ENCODE measurements at places on chromosomes 7 and 10.
A peak's percentile ranks its signal among the peaks of the same experiment; 100 is the strongest.

- DNase-seq, result no peak
These were observed 3.8 kb upstream of the CRCP start for GRCh38 chr7:66110856-66111255.

- DNase-seq, result no peak
These were observed 31.5 kb downstream of the CHCHD3 start for GRCh38 chr7:133050200-133050995.

DNA sequence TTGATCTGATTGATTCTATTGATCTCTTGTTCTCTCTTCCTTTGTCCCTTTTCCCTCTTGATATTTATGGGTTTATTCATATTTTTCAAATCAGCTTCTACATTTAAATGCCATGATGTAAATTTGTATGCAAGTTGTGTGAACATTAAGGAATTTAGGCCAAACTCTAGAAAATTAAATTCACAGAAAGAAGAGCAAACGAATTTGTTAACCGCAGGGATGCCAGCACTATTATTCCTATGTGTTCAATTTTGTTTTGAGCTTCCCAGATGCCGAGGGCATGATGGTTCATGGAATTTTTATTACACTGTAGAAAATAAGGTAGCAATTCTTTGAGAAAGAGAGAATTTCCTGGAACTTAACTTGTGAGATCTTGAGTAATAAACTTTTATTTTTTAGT, 220.9 kb downstream of the BUB3 start:
- DNase-seq, result no peak

DNA sequence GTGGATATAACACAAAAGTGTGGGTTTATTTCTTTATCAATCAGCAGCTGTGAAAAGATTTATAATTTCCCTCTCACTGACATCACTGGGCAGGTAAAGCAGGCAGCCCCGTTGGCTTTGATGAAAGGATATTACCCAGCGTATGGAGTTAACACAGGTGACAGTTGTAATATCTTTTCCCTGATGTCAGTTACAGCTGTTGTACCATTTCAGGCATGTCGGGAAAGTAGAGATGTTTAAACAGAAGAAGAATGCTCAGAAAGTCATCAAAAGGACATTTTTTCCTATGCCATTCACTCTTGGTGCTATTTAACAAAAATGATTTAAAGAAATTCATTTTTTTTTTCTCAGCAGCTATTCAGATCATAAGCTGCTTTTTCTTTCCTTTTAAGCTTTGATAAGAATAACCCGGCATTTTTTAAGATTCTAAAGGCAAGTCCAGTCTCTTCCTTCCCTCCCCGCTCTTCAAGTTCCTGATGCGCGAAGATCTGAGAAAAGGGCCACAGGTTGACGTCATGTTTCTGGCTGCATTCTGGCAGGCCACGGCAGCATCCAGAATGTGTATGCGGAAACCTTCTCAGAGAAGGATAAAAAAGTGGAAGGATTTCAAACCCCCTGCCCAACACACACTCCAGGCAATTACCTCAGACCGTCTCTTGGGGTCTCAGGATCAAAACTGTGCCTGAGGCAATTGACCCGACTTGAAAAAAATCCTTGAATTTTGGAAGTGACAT, 32.5 kb upstream of the ADAM12 start:
- no peak for DNase-seq

DNA sequence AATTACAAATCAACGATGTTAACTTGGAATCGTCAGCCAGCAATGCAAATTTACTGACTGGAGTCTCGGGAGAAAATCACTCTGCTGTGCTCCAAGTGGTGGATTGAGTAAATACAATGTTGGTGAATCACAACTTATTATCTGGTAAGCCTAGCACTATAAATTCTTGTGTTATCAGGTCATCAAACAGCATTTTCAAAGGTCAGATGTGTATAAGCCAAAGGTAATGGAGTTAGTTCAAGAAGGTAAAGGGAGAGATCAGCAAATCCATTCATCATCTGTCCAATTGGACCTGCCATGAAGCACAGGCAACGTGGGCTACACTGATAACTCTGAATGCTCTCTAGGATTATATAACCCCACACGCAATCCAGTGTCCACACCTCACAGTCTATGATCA, 13.9 kb downstream of the CUBN start:
- no peak for DNase-seq

DNA sequence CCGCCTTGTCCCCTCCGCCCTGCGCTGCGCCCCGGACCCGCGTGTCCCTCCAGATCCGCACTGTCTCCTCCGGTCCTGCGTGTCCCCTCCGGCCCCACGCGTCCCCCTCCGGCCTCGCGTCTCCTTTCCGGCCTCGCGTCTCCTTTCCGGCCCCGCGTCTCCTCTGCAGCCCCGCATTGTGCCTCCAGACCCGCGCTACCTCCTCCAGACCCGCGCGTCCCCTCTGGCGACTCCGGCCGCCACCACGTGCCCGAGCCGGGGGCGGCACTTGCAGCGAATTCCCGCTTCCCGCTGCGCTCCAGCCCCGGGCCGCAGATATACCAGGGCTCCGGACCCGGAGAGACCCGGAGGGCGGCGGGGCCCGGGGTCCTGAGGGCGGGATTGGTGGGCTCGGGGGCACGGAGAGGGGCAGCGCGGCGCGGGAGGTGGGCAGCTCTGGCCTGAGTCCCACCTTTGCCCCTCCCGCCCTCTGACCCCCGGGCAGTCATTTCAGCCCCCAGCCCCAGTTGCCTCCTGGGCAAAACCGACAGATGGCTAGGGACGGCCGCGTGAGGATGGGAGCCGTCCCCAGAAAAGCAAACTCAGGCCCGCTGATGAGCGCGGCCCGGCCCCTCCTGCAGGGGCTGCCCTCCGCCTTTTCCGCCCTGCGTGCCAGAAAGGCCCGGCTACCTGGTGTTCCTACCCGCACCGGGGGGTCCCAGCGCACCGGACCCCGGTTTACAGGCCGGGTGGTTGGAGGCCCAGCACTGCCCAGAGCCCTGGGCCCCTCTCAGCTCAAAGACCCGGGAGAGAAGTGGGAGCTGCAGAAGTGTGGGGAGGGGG, 56.5 kb downstream of the RBM17 start:
- no peak for DNase-seq

- no peak for DNase-seq
These were observed 48.4 kb upstream of the GTF2IRD1 start for GRCh38 chr7:74405191-74405898.

- no peak for DNase-seq
These were observed 235.5 kb downstream of the STK31 start for GRCh38 chr7:23945472-23945871.

DNA sequence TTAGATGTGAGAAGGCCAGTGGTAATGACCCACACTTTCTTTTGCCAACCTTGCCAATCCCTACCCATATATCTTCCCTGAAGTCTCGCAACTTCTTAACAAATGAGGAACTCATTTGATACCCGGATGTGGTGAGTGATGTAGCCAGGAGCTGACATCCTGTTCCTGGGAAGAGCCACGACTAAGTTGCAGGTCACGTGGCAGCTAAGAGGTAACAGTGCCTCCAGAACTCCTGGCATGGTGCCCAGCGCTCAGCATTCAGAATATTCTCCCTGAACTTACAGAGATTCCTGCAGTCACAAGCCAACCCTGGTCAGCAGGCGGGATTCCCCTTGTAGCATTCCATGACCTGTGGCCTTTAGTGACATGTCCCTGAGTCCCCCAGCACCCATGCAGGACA, 282.5 kb downstream of the GALNT17 start:
- peak; percentile 67 for DNase-seq

DNA sequence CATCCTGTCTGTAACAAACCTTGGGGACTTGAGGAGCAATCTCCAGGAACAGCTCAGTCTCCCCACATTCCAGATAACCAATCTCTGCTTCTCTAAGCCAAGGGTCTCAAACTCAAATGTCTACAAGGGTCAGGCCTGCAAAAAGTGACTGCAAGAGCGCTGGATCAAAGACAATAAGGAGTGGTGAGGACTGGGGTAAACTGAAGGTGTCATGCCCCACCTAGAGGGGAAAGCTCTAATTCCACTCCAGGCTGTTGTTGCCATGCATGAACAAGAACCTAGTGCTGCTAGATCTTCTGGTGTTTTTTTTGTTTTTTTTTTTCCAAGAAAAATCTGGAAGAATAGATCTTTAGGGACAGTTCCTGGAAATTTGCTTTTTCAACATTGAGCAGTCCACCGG, 117.9 kb upstream of the MACROH2A2 start:
- no peak for DNase-seq

GRCh38 chr10:46254467-46254866, 32.3 kb upstream of the ANTXRL start:
- DNase-seq, result no peak

GRCh38 chr10:96995851-96996250, 163.8 kb downstream of the LCOR start:
- no peak for DNase-seq

GRCh38 chr7:94391726-94392392, 2.8 kb upstream of the COL1A2 start:
- DNase-seq, result peak; percentile 56

GRCh38 chr7:134469622-134470021, 10.7 kb upstream of the AKR1B1 start:
- DNase-seq, result no peak

GRCh38 chr7:117818232-117818631, 55.0 kb downstream of the CTTNBP2 start:
- DNase-seq, result no peak

GRCh38 chr7:47350425-47350824, 231.5 kb downstream of the TNS3 start:
- DNase-seq, result no peak

DNA sequence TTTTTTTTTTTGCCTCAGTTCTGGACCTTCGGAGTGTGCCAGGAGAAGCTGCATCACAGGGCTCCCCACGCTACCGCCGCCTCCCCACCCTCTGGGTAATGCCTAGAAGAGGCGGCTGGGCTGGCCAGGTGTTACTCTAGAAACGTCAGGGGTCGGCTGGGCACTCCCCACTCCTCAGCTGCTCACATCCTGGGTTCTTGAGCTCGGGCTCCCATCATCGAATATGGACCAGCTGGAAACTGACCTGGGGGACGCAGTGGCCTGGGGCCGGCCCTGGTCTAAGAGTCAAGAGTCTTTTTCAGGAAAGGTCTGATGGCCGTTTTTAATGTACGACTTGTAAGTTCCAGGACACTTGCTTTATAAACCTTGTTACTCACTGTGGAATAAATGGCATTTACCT, 326.5 kb downstream of the WDR37 start:
- DNase-seq, result no peak

DNA sequence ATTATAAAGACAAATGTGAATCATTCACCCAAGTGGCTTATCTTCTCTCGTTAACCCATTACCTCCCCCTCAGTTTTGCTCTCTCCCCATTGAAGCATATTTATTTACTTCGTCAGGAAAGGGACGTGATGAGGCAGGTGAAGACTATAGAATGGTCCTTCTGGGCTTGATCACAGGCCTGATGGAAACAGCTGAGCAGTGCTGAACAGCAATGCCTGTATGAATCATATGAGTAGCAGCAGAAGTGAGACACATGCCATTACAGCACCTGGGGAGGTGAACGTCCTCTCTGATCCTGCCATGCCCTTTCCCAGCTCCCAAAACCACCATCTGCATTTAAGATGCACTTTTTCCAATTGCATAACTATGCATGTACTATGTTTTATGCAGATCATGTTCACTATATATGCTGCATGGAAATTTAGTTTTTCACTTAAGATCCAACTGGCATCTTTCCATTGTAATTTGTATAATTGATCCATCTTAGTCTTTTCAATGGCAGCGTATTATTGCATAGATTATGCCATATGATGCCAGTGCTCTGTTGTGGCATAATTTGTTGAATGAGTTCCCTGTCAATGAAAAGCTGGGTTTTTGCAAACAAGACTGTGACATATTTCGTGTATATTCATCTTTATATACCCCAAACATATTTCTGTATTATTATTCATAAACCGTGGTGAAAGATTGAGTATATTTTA, 105.3 kb downstream of the CXCL12 start:
- no peak for DNase-seq

- DNase-seq, result peak; percentile 80
These were observed 486 bp downstream of the HIPK2 start for GRCh38 chr7:139777133-139777891.

GRCh38 chr7:2060701-2061100, 172.0 kb downstream of the MAD1L1 start:
- DNase-seq, result no peak

DNA sequence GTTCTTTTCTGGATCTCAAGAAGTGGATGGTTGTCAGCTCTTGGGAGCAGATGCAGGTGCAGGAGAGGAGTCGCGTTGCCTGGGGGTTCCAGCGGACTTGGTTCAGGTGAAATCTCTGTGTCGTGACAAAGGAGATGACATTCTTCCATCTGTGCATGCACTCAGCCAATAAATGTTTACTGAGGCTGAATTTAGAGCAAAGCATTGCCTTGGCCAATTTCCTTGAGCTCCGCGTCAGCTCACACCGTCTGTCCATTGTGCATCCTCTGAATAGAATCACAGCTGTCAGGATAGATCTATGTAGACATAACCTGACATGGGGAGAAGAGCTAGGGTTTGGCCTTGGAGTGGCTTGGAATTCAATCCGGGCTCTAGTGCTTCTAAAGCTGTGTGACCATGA, 343.7 kb downstream of the GLRX3 start:
- DNase-seq, result no peak

GRCh38 chr7:24239260-24239659, 44.7 kb upstream of the NPY start:
- no peak for DNase-seq

DNA sequence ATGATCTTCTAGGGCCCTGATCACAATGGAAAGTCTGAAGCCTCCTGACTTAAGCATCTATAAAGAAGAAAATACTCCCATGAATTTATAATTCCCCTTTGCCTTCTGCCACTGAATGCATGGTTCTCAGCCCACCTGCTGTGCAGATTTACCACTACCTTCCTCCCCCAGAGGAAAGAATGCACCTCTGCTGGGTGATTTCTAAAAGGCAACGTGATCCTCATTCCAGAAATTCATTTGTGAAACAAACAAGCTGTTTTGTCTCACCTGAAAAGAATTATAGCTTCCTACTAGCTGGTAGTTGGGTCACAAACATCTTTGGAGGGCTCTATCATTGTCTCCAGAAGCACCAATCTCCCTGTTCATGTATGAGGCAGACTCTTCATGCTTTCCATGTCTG, 320.2 kb downstream of the CDC14C start:
- no peak for DNase-seq

GRCh38 chr7:22356701-22357310, at the start of gene RAPGEF5:
Gene RAPGEF5, minus strand, starts transcription at chr7:22357154. Its CDS starts 94 bp downstream, at chr7:22357060.
- no peak for DNase-seq

DNA sequence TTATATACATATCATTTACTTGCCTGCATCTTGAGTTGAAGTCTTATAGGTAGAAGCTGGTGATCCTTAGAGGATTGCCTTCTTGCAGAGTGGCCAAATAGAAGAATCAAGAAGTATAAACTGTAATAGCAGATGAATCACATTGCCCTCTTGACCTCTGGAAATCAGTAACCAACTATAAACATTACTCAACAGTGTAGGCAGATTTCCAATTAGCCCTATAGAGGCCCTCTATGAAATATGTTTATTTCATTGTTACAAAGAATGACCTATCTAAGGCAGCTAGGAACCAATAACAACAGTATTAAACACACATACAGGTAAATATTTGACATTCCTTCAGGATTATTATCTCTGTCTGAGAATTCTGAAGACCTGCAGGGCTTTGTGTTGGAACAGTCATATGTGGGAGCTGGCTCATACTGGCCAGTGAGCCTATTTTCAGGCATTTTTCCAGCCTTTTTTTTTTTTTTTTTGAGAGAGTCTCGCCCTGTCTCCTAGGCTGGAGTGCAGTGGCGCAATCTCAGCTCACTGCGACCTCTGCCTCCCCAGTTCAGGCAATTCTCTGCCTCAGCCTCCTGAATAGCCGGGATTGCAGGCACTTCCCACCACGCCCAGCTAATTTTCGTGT, 7.2 kb upstream of the SRI start:
- DNase-seq, result no peak
